ENCODE measurements at places on chromosomes 4 and X. TPM values are rescaled to one million over a fixed set of nuclear protein-coding genes. Genes with fewer than 3 reads are reported as not detected.

The LIAS gene
- 23.4 TPM for polyA plus RNA-seq

The PPP1R2C gene
- polyA plus RNA-seq, result not detected

The CRMP1 gene
- 59.1 TPM for polyA plus RNA-seq

The MXRA5 gene
- polyA plus RNA-seq, result 5.9 TPM

The LINC00632 gene
- 5.0 TPM for polyA plus RNA-seq

The STK26 gene
- polyA plus RNA-seq, result 12.4 TPM

The PPBP gene
- polyA plus RNA-seq, result 15.6 TPM

The WAS gene
- 3.9 TPM for polyA plus RNA-seq

The PAGE1 gene
- not detected for polyA plus RNA-seq

The NDST3 gene
- polyA plus RNA-seq, result 3.1 TPM

The GAGE12F gene
- not detected for polyA plus RNA-seq

The LRRC66 gene
- polyA plus RNA-seq, result 0.75 TPM

The PF4V1 gene
- polyA plus RNA-seq, result 0.49 TPM

The POU4F2 gene
- polyA plus RNA-seq, result not detected

The ZNF518B gene
- 38.2 TPM for polyA plus RNA-seq

The DOCK11 gene
- polyA plus RNA-seq, result 23.1 TPM

The RIPPLY1 gene
- 2.5 TPM for polyA plus RNA-seq

The GNRHR gene
- 0.49 TPM for polyA plus RNA-seq

Measured in renal cortex interstitium (tissue), 15 donors.